Psoas muscle (tissue), 8 donors: ENCODE measurements at places on chromosomes 2 and 18. TPM values are rescaled to one million over a fixed set of nuclear protein-coding genes. Genes with fewer than 3 reads are reported as not detected.

DNA sequence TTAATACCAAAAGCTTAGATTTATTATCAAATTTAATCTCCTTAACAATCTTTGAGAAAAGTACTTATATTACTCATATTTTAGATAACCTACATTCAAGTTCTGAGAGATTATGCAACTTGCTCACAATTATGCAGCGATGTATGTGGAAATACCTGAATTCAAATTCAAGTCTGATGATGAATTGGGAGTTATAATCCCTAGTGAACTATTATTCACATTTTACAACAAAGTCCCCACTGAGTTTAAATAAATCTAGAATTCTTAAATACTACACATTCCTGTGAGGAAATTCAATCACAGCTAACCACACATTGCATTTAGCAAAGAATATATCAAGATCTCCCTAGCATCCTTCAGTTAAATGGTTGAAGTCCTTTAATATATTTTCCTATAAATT is 278.4 kb downstream of the NOL4 start:
- no peak for DNase-seq

DNA sequence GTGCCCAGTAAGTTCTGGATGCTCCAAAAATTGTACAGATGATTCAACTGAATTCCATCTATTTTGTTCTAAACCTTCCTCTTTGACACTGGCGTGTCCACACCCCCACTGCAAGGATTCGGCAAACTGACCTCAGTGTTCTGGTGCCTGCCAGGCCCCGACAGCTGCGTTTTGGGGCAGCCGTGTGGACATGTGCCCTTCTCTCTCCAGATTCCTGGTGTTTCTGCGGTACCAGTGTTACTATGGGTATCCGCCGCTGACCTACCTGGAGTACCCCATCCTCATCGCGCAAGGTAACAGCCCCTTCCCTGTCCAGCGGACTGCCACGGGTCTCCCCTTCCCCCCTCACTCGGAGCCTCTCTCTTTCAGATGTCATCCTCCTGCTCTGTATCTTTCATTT is 5.0 kb downstream of the SLC66A3 start:
- no peak for DNase-seq

DNA sequence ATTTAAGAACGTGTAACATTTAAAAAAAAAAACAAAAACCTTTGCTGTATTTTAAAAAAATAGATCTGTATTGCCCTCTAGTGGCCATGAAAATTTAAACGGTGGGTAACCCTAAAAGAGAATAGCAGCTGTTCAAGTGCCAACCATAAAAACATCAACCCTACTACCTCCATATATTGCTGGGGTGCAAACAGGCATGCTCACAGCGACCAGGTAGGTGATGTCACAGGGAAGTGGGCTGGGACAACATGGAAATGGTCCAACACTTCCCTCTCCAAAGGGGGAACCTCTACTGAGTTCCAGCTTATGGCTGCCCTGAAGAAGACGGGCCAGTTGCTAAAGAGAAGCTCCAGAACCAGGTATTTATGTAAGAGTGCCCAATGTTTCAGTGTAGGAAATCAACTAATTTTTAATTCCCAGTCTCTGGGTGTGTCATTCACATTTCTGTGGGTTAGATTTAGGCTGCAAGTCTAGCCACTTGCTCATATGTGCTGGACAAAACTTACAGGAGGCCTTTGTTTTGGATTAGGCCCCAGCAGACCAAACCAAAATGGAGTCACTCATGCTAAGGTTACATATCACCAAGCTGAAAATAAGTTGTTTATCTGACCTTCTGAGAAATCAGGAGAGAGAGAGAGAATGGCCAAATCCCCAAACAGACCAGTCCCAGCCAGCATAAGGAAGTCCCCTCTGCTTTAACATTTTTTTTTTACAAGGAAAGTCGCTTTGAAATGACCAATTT is 54.5 kb downstream of the SKA1 start:
- no peak for DNase-seq

- no peak for DNase-seq
These were observed 43.5 kb downstream of the SLC35F5 start for GRCh38 chr2:113712941-113713340.

- peak; percentile 90 for DNase-seq
These were observed 84.3 kb downstream of the MAP3K20 start for GRCh38 chr2:173159791-173160463.

- DNase-seq: no peak
These were observed 23.6 kb upstream of the LHCGR start for GRCh38 chr2:48779019-48779716.

DNA sequence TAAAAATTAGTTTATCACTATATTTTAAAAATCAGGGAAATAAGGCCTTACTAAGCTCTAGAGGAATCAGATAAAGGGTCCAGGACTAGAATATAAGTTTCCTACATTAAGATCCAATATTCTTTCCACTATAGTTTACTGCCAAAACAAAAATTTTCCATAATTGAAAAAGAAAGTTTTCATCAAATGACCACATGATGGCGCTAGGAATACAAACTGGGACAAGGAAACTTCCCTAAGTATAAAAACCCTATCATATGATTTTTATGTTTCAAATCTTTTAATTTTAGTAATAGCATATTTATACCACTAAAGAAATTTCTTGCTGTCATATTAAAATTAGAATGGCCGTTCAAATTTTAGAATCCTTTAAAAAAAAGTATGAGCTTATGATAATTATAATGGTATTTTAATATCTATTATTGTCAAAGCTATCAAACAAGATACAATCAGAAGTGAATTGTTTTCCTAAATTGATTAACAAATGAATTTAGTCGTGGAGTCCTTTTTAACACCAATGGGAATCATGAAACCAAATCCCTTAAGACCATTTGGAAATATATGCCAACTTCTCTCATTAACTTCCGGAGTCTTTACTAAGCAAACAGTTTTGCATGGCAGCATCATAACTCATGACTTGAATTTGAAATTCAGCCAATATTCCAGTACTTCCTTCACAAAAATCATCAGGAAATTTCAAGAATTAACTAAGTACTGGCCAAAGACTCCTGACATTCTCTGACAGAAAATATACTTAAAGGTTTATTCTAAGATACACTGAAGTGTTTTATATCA is 70.3 kb downstream of the SCN1A start:
- DNase-seq: no peak

DNA sequence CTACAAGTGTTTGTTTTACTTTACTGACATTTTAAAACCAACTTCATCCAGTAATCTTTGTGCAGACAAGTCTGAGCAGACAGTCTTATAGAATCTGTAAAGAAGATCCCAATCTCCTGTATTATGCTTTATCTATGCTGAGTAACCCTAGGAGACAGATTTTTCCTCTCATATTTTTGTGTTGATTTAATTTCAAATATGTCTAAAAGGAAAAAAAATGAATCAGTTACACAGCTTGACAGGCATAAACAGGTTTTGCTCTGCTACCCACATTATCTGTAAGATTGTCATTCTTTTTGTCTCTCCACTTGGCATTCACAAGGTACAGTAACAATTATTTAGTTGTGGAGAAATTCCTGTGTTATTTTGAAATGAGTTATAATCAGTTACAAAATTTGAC is 415.0 kb downstream of the NYAP2 start:
- no peak for DNase-seq

Gene TMEM163
- 0.32 TPM for total RNA-seq

DNA sequence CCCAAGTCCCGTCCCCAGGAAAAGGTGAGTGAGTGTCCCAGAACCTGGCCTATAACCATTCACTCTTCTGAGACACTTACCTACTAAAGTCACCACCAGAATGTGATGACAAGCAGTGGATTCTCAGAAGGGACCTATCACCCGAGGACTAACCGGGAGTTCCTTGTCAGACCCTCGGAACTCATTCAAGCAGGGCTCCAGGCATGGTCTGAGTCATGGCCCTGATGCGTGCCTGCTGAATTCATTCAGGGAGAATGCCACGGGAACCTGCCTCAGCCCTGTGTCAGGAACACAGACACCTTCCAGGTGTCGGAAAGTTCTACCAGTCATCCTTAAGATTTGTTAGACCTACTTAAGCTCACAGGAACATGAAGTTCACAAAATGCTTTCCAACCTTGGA is 29.8 kb downstream of the ALPK2 start:
- no peak for DNase-seq
